GM03348 (cell line): ENCODE measurements at places on chromosomes 16 and 17.
A peak's percentile ranks its signal among the peaks of the same experiment; 100 is the strongest.

- DNase-seq = no peak
These were observed 5.4 kb downstream of the THRA start for GRCh38 chr17:40068129-40068581.

- no peak for DNase-seq
These were observed 427.9 kb downstream of the CDH11 start for GRCh38 chr16:64693946-64694345.

- DNase-seq = peak; percentile 50
These were observed 113.5 kb upstream of the RPL38 start for GRCh38 chr17:74089869-74090464.

GRCh38 chr17:33241390-33241789 lies 51.7 kb downstream of the ASIC2 start:
- no peak for DNase-seq

- DNase-seq = no peak
These were observed 656.2 kb downstream of the KCNJ2 start for GRCh38 chr17:70825321-70826125.

DNA sequence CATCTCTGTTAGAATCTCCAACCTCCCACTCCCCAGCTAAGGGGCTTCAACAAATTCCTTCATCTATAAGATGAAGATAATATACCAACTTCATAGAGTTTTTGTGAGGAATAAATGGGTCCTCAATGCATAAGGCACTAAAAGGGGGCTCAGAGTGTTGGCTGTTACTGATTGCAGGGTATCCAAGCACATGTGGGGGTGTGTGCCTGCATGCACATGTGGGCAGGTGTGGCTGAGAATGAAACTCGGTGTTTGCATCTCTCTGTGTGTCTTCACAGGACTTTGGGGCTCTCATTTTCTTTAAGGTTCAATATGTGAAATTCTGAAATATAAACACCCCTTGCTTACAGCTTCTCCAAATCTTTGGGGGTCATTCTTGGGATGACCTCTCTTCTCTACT lies 4.1 kb upstream of the PPP1R9B start:
- no peak for DNase-seq

GRCh38 chr16:89921702-89922476 lies 1.3 kb upstream of the TUBB3 start:
- peak; percentile 96 for DNase-seq

- DNase-seq = no peak
These were observed 22.7 kb downstream of the LIG3 start for GRCh38 chr17:35002876-35003551.

- DNase-seq = no peak
These were observed 27.0 kb downstream of the CCR7 start for GRCh38 chr17:40538019-40538935.

DNA sequence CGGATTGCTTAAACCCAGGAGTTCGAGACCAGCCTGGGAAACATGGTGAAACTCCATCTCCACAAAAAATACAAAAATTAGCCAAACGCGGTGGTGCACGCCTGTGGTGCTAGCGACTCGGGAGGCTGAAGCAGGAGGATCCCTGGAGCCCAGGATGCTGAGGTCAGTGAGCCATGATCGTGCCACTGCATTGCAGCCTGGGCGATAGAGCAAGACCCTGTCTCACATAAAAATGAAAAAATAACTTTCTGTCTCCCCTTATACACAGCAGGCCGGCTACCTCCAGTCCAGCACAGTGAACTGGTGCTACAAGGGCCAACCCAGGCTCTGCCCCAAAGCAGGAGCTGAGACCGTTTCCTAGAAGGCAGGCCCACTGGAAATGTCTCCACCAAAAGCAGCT lies 59.7 kb downstream of the YWHAE start:
- DNase-seq = no peak

- no peak for DNase-seq
These were observed 955 bp downstream of the ACLY start for GRCh38 chr17:41917679-41918313.

DNA sequence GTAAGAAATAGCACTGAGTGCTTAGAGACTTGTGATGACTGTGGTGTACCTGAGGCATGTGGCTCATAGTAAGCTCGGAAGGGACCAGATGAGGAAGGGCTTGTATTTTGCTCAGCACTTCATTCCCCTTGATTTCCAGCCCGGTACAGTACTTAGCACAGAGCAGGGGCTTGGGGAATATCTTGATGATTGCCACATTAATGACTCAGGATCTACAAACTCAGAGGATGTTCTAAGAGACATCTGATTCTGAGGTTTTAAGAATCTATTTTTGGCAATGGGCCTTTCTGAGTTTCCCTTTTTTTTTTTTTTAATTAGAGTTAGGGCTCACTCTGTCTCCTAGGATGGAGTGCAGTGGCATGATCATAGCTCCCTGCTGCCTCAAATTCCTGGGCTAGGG lies 9.1 kb downstream of the ASPHD1 start:
- no peak for DNase-seq

DNA sequence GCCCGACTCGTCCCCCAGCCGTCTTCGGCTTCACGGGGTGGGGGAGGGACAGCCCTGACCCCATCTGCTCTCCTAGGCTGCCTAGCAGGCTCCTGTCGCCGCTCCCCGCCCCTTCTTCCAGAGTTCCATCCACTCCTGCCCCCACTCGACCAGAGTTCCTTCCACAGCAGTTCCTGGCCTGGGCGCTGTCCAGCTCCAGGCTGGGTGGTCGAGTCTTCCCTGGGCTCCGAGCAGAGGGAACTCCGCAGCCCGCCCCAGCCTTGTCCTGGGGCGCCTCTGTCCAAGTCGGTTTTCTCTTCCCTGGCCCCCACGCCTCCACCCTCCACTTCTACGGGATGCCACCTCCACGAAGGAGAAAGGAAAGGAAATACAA lies 1.4 kb downstream of the PYY start:
- DNase-seq = peak; percentile 31

GRCh38 chr16:78200623-78201096 lies 101.2 kb downstream of the WWOX start:
- DNase-seq = no peak

DNA sequence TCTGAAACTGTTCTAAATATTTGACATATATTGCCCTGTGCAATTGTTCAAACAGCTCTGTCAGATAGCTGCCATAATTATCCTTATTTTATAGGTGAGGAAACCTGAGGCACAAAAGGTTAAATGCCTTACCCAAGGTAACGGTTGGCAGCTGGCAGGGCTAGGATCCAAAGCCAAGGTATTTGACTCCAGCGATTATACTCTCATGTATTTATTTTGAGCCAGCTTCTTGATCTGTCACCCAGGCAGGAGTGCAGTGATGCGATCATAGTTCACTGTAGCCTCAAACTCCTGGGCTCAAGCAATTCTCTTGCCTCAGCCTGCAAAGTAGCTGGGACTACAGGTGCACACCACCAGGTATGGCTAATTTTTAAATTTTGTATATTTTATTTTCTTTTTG lies 7.2 kb downstream of the ENO3 start:
- DNase-seq = no peak

DNA sequence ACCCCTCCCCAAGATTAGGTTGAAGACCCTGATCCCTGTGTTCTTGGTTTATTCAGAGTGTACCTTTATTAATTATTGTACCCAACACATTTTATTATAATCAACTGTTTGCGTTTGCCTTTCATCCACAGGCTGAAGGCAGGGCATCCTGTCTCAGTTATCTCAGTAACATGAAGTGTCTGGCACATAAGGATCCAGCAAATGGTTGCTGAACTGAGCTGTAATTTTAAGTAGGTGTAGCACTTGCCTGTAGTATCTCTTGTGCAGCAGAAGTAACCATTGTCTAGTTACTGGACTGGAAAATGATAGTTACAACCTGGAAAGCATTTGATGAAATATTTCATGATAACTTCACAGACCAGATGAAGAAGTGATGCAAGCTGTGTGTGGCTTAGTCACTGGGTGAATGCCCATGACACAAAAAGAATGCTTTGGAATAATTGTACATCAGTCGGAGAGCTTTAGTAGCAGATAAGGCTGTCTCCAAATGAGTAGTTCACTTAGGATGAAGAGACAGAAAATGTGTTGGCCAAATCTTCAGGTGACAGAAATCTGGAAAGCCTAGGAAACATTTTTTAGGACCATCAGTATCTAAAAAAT lies 56.6 kb downstream of the ESRP2 start:
- DNase-seq = no peak

- DNase-seq = no peak
These were observed 741 bp downstream of the CYB5B start for GRCh38 chr16:69424935-69425784.

GRCh38 chr16:50440531-50440930 lies 71.7 kb upstream of the BRD7 start:
- no peak for DNase-seq

DNA sequence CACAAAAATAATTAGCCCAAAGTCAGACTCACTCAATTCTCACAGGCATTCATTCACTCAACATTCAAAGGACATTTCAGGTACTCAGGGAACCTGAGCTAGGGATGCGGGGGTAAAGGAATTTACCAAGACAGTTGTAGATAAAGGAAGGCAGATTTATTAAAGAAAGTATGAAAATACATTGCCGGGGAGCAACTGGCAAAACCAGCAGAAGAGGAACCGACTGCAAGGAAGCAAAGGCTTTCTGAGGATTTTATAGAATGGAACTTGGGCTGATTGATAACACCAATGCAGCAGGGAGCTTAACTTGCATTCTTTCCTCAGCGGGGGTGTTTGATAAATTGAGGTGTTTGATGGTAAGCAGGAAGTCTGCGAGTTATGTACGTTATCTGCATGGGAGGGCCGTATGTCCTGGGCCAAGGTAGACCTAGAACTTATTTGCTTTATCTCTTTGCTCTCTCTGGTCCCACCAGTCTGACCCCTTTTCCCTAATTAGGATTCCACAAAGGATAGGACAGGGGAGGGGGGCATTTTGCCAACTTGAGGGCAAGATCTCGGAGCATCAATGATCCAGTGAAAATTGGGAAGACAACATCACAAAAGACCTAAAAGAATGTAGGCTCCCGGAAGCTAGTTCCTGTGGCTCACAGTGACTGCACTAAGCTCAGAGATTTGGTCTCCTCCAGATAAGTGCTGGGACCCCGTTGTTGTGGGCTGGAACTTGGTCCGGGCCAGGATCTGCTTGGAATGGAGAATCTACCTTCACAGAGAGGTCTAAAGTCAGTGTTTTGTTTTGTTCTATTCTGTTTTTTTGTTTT lies 5.8 kb upstream of the MT3 start:
- no peak for DNase-seq

DNA sequence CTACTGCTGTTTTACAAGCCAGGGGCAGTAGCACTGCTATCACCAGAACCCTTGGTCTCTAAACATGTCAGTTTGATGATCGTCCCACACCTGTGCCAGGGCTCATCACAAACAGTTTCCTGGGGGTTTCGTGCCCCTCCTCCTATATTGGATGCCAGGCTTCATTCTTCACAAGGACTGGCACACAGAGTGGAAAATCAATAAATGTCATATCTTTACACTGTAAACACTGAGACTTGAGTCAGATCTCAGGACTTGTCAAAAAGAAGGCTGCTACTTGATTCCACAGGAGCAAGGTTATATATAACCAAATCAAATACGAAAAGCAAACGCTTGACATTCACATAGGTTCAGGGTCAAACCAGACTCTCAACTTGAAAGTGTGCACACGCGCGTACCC lies 39.3 kb upstream of the CLEC18B start:
- no peak for DNase-seq

DNA sequence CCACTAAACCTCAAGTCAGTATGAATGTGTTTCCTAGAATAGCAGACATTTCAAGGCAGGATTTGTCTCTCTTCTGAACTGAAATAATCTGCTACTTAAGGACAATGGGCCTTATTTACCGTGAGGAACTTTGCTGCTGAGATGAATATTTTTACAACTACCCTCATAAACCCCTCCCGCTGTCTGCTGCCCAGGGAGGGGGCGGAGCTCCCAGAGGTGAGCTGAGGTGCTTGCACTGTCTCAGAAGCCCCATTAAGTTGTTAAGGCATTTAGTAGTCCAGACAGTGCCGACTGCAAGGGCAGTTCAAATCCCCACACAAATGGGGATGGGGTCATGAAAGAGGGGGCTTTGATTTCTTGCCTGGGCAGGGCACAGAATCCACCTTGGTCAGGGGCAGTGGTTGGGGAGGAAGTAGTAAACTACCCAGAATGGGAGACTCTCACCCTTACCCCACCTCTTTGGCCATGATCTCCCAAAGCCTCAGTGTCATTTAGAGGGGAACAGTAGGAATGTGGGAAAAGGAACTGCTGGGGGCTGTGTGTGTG lies 19.2 kb downstream of the HNF1B start:
- DNase-seq = no peak

DNA sequence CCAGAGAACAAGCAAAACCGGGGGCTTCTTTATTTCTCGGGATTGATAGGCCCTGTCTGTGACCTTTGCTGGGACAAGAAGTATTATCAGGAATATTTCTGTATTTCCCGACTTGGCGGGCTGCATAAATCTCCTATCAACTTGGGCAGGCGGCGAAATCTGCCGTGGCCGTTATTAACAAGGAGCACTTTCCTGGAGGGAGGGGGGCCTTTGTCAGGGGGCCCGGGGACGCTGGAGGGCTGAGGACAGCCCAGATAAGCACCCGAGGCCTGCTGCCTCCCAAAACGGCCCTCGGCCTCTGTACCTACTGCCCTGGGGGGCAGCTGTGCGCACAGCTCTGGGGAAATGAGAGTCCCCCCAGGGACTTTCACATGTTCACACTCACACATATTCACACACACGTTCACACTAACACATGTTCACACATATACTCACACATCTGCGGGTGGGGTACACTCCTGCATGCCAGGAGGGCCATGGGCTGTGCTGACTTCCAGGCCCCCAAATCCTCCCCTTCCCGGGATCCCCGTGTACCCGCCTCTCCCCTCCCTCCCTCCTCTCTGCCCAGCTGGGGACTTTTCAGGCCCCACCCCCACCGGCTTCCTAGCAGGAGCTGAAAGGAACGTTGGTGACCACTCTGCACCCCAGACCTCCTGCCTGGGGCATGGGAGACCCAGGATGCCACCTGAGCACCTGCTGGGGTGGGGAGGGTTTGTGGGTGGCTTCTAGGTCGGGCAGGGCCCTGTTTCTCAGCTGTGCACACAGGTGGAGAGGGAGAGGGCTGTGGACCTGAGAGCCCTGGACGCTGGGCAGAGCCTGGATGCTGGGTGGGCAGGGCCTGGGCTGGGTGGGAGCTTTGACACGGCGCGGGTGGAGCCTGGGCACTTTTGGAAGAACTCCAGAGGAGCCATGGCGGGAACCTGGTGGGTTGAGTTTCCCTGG lies 24.3 kb upstream of the GSE1 start:
- DNase-seq = no peak

GRCh38 chr16:38941-39892 lies 14.2 kb downstream of the POLR3K start:
- DNase-seq = no peak

GRCh38 chr16:84581158-84581557 lies 36.7 kb downstream of the COTL1 start:
- no peak for DNase-seq

- peak; percentile 46 for DNase-seq
These were observed 32.8 kb upstream of the ETV4 start for GRCh38 chr17:43578699-43579565.
